ENCODE measurements at places on chromosomes 1 and 21.

- no peak for DNase-seq
Measured at GRCh38 chr1:202551683-202552082, 158.6 kb downstream of the SYT2 start.

- DNase-seq: peak; percentile 67
Measured at GRCh38 chr1:226082959-226083301, 20.4 kb downstream of the H3-3A start.

- DNase-seq: no peak
Measured at GRCh38 chr1:151106894-151107293, 36.3 kb downstream of the GABPB2 start.

DNA sequence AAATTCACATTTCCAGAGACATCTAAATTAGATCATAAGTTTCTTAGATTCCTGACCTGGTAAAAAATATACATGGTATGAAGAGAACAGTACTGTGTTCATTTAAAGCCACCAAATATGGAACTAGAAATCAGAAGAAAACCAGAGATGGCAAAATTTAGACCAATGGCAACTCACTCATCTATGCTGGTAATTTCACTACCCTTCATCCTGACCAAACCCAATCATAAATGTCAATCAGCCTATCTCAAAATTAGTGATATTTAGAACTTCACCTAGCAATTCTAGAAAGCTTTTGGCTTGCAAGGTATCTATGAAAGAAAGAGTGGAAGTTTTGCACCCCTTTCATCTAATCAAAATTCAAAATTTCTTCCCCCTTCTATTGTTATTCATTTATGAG, 107.7 kb downstream of the NIBAN1 start:
- no peak for DNase-seq

- DNase-seq: no peak
Measured at GRCh38 chr1:227945891-227946623, 1.7 kb downstream of the WNT9A start.

DNA sequence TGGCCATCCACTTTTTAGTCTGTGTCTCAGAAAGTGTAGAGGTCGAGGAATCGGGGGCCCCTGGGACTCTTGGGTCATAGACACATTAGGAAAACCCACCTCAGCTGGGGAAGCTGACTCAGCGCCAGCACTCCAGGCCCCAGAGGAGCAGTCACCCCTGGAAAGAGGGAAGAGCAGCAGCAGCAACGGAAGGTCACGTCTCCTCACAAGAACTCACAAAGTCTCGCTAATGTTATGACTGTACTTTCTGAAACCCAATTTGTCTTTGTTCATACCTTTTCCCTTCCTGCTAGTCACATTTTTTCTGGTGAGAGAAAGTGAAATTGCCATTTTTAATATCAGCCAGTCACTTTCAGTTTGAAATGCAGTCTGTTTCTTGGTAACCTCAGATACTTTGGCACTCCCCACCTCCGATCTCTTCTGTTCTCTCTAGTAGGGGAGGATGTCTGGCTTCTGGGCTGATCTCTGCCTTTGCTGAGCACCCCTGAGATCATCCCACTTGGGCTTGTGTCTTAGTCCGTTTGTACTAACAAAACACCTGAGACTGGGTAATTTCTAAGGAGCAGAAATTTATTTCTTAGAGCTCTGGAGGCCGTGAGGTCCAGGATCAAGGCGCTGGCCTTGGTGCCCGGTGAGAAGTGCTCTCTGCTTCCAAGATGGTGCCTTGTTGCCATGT, 6.0 kb upstream of the NLRP3 start:
- no peak for DNase-seq

- no peak for DNase-seq
Measured at GRCh38 chr1:187262731-187263130, 434.0 kb downstream of the PLA2G4A start.

DNA sequence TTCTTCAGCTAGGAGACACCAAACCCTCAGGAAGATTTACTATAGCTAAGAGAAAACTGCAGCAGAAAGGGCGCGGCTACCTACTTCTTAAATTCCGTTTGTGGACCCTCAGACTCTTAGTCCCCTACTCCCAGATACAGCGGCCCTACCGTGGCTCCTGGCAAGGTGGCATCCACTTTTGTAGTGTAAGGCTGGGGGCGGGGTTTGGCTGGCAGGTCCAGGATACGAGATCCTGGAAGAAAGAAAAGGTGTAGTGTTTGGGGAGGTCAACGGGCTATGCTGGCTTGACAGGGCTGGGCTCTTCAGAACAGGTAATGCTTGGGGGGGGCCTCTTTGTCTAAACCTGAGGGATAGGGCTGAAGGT, 280 bp downstream of the CREB3L4 start:
- DNase-seq: no peak
